ENCODE measurements at places on chromosomes 11 and 22.

DNA sequence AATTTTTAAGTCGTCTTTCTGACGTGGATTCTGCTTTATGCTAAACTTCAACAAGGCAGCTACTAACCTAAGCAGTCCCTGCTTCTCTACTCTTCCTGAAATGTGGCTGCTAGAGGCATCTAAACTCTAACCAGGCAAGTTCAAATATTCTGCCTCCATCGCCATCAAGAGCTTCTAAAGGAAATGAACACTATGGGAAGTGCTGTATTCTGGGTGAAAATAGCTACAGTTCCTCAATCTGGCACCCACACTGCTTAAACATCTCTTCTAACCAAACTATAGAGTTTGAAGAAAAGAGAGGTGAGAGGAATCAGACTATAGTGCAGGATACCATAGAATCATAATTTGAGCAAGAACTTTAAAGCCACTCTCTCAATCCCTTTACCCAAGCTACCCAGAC, 6.3 kb downstream of the NRIP3 start:
- DNase-seq = no peak

DNA sequence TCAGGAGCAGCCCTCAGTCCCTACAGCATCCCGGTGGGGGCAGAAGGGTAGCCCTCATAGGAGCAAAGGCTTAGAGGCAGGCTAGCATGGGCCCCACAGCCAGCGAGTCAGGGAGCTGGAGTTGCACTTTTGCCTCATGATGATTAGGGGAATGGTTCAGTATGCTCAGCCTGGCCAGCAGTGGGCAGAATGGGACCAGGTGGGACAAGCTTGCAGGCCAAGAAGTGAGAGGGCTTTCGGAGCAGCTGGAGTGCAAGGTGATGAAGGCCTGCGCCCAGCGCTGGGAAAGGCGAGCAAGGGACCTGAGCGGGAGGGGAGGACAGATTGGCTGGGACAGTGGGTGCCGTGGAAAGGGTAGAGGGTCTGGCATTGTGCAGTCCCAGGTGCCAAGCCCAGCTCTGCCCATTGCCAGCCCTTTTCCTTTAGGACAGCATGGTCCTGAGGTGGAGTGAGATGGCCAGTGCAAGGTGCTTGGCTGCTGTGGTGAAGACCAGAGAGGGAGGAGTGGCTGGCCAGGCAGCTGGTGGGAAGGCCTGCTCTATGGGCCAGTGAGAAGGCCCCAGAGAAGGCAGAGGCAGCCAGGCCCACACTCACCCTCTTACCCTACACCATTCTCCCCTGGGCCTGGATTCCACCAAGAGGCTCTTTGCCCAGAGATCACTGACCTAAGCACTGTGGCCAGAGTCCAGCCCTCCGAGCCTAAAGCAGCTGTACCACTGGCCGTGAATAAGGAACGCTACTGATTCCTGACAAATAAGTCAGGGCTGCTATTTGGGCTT, 47.9 kb upstream of the SUSD2 start:
- DNase-seq = no peak

- DNase-seq = no peak
These were observed 92.9 kb upstream of the SLC22A12 start for GRCh38 chr11:64498136-64498535.

DNA sequence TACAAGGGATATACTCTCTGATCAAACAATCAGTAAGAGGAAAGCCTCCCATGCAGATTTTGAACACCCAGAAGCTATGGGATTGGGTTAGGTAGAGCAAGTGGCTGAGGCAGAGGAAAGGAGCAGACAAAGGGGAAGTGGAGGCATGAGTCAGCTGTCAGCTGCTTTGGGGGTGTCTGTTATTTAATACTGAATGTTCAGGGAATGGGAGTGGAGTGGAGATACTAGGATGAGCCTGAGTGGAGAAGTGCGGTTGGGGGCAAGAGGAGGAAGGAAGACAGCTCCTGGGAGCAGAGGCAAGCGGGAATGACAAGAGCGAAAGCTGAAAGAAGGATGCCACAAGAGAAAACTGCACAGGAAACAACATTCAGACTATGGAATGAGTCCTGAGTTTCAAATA, 22.7 kb upstream of the TMPRSS5 start:
- no peak for DNase-seq

DNA sequence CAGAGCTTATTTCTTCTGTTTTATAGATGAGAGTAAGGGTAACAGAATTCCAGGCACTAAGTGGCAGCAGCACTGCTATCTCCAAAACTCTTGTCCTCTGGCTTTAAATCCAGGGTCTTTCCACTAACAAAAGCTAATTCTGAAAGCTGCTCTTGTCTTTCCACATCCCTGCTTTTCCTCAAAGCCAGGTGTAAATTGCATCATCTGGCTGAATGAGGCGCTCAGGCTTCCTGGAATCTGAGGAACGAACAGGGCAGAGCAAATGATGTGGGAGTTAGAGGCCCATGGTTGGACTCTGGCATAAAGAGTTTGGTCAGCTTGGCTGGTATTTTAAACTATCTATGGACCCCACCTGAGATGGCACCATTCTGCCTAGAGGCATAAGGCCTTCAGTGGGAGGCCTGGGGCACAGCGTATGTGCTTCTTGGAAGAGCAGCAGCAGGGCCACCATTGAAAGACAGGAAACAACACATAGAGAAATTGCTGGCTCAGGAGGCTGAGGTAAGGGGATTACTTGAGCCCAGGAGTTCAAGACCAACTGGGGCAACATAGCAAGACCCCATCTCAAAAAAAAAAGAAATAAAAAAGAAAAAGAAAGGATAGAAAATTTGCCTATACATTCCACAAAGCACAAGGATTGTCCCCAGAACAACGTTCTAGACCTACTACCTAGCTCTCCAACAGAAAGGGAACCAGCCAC, 1.9 kb downstream of the KCNJ5 start:
- DNase-seq = no peak

DNA sequence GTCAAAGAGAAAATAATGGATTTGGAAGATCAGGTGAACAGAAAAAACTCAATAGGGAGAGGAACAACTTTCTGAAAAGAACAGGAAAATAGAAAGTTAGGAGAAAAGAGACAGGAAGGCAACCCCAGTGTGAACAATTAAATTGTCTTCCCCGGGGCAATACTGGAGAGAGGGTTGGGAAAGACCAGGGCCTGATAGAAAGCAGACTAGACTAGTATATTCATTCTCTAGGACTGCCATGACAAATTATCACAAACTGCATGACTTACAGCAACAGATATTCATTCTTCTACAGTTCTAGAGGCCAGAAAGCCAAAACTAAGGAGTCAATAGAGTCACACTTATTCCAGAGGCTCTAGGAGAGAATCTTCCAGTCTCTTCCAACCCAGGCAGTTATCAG, 482.8 kb downstream of the SOX6 start:
- DNase-seq = no peak

GRCh38 chr11:105298630-105299029, 159.1 kb upstream of the CARD18 start:
- no peak for DNase-seq

DNA sequence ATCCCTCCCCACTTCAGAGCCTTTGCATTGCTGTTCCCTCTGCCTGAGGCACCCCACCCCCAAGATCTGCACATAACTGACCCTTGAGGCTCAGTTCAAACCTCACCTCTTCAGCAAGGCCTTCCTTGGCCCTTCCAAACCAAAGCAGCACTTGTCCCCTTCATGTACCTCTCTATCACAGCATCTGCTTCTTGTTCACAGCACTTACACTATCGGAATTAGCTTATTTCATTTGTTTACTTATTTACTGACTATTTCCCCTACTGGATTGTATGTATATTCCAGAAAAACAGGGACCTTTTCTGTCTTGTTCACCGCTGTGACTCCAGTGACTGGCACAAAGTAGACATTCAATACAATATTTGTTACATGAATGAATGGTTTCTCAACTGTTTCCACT, 38.0 kb downstream of the HORMAD2 start:
- no peak for DNase-seq

DNA sequence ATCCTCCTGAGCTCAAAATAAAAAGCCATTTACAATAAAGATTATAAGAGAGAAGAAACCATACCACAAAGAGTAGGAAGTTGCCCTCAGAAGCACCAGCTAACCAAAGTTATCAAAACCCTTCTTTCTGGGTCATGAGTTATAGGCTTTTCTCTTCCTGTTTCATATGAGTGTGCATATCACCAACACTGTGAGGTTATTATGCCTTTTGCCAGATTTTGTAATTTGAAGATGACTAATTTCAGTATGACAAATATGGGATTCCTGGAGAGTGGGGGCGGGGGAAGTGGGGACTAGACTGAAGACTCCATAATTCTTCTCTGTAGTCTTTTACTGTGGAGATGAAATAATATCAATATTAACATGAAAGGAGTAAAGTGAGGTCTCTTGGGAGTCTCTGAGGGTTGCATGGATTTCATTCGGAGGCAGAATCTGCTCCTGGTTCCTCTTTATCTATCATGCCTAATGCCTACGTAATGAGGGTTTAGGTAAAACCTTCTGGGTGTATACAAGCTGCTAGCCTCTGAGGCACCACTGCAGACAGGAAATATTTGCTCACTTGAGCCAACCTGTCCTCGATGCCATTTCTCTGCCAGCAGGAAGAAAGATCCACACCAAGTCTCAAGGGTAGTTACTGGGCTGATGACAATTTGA, 2.1 kb downstream of the LPXN start:
- DNase-seq = no peak

- no peak for DNase-seq
These were observed 99.8 kb upstream of the OLFML1 start for GRCh38 chr11:7385532-7385931.

GRCh38 chr11:73269459-73270015, 2.6 kb upstream of the P2RY6 start:
- DNase-seq = no peak

Measured in GM12892 (cell line).